ENCODE measurements at places on chromosomes 5 and 9.

DNA sequence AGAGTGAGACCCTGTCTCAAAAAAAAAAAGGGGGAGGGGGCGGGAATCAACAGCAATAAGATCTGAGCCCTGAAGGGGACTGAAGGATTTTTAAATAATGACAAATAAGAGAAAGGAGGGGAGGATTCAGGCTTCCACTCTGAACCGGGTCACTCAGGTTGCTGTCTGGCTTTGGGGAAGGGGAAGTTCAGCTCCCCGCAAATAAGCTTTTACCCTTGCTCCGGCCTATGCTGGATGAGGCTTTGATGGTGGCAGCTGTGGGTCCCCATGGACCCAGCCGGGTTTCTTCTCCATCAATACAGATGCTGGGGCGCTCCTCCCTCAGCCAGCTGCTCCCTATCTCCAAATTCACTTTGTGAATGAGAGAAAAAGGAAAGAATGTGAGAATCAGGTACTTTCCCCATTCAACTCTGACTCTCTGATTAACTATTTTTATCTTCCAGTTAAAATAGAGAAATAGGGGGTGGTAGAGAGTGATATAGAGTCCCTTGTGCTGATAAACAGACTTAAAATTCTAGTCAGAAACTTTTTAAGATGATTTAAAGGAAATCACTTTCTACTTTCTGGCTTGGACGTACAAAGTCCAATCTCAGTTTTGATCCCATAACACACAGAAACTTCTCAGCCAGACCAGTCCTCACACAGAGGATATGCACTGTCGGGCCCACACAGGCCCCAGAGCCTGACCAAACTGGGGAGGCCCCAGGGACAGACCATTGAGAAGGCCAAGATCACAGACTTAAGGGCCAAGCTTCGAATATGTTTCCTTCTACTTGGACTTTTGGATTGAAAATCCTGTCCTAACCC lies 39.6 kb downstream of the C5orf15 start:
- no peak for DNase-seq

- no peak for DNase-seq
Measured at GRCh38 chr9:94645901-94646300, 6.6 kb upstream of the FBP1 start.

DNA sequence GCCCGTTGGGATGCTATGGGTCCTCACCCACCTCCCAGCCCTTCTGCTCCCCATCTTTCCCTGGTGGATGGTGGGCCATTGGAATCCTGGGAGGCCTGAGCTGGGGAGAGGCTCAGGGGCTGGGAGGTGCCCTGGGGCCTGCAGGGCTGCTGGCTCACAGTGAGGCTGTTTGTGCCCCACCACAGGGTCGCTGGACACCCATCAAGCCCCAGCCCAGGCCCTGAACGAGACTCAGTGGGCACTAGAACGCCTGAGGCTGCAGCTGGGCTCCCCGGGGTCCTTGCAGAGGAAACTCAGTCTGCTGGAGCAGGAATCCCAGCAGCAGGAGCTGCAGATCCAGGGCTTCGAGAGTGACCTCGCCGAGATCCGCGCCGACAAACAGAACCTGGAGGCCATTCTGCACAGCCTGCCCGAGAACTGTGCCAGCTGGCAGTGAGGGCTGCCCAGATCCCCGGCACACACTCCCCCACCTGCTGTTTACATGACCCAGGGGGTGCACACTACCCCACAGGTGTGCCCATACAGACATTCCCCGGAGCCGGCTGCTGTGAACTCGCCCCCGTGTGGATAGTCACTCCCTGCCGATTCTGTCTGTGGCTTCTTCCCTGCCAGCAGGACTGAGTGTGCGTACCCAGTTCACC lies 4.9 kb upstream of the AIF1L start:
- no peak for DNase-seq

GRCh38 chr5:104815212-104815611 lies 1252.6 kb upstream of the NUDT12 start:
- no peak for DNase-seq

- no peak for DNase-seq
Measured at GRCh38 chr9:137028263-137029057, 423 bp upstream of the ABCA2 start.

DNA sequence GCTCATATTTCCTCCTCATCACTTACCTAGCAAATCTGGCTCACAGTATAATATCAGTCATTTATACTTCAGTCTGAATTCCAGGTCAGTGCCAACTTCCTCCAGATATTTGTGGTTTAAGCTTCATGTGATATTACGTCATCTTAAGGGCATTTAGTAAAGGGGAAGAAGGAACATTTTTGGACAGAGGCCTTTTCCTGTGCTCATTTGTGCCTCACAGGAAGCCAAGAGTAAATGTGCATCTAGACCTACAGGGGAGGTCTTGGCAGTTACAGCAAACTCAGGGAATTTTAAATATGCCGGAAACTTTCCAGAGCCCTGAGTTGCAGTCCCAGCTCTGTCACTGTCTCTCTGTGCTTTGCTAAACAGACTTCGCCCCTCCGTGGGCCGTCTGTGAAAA lies 12.3 kb upstream of the KCNIP1 start:
- peak; percentile 74 for DNase-seq

DNA sequence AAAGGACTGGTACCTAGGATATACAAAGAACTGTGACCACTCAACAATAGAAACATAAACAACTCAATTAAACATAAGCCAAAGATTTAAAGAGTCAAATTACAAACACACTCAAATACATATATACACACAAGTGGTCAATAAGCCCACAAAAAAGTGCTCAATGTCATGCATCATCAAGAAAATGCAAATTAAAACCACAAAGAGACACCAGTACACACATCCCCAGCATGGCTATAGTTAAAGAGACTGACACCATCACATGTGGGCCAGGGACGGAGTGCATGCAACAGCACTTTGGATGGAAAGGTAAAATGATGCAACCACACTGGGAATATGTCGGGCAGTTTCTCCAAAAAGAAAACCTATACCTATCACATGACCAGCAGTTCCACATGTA lies 89.7 kb downstream of the CAAP1 start:
- no peak for DNase-seq

DNA sequence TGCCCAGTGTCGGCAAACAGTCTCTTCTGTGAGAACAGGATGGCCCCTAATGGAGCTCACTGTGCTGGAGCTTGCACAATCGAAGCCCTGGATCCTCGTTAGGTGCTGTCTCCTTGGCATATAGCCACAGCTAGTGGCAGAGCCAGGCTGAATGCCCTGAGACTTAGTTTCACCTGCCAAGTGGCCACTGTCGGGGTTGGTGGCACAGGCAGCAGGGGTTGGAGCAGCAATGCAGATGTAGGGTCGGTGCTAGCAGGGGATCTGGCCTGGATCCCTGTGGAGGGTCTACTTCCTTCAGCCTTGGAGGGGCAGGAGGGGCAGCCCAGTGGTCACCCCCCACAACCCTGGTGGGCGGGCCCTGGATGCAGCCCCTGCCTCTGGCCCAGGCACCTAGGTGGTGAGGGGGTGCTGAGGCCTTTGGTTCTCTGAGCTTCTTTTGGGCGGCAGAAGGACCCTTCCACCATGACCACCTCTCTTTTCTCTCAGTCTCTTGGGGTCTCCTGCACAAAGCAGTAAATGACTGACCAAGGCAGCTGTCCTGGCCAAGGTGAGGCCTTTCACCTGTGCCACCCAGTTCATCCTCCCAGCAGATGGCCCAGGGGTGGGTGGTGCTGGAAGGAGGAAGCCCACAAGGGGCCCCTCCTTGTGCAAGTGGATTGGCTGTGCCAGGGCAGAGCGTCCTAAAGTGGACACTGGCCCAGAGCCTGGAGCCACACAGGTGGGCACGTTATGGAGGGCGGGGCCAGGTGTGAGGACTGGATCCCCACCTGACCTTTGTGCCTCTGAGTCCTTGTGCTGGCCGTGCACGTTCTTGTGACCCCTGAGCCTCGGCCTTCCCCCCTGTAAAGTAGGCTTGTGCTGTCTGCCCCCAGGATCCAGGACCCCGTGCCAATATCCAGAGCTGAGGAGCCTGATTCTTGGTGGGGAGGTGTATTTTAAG lies 44.8 kb downstream of the PHF2 start:
- no peak for DNase-seq

GRCh38 chr9:76703270-76703669 lies 61.0 kb upstream of the PCA3 start:
- DNase-seq: no peak

GRCh38 chr5:179327021-179327735 lies 18.1 kb downstream of the ADAMTS2 start:
- DNase-seq: no peak

- peak; percentile 83 for DNase-seq
Measured at GRCh38 chr5:171521219-171521633, 101.8 kb downstream of the FGF18 start.

GRCh38 chr9:95497772-95498171 lies 19.0 kb downstream of the PTCH1 start:
- no peak for DNase-seq

- no peak for DNase-seq
Measured at GRCh38 chr5:151643388-151643787, 43.3 kb downstream of the SPARC start.

GRCh38 chr9:113462781-113463286 lies 693 bp upstream of the RGS3 start:
- DNase-seq: no peak
